Suppressor macrophage treated with lipopolysaccharide for 1 hour (primary cell): ENCODE measurements at places on chromosomes 1 and 21.

GRCh38 chr1:221739018-221739676 is 2.7 kb downstream of the DUSP10 start:
- no peak for DNase-seq

DNA sequence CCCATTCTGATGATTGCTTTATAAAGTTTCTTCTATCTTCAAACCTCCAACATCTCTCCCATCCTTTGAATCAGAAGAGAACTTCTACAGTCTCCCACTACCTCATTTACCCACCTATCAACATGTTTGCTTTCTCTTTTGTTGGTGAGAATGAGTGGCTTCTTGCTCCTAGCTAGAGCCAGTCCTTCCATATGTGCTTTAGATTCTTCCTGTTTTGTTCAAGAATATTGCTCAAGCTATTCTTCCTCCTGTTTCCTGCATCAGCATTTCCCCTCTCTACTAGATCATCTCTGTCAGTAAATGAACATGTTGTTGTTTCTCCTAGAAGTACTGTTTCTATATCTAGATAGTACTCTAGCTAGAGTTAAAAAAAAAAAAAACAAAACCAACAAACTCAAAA is 6.3 kb downstream of the ATF6 start:
- DNase-seq, result peak; percentile 86

- DNase-seq, result peak; percentile 10
Observed at GRCh38 chr1:220032911-220033310, 13.4 kb downstream of the EPRS1 start.

DNA sequence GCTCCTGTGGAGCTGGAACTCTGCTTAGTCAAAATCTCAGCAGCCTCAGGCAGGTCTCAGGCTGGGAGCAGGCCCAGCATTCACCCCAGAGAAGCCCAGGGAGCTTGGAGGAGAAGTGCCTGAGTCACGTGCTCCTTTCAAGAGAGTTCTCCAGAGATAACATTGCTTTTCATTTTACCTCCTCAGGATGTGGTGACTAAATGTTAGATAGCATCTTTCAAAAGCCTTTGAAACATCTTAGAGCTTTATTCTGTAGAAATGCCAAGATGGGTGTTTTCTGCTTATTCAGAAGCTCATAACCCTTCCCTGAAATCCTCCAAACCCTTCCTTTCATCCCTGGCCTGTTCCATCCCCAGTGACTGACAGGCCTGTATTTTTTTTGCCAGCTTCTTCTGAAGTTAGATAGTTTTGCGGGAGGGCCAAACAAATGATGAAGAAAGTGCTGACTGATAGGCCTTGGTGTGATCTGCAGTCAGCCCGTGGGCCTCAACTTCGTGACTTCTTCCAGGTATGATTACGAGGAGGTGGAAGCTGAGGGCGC is 58.0 kb downstream of the PGM1 start:
- no peak for DNase-seq

DNA sequence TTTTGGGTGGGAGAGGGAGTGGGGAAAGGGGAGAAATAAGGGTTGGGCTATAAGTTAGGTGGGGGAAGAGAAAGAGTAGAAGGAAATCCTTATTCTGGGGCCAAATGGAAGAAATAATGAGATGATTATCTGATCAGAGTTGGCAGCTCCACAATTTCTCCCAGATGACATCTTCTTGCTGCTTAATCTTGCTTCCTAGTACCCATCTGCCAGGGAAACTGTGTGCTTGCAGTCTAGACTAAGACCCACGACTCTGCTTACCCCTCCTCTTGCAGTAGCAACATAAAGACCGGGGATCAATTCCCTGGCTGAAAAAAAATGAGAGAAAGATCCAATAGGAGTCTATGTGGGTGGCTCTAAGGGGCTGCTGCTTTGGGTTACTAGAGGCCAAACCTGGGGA is 95.6 kb downstream of the PAPPA2 start:
- no peak for DNase-seq

DNA sequence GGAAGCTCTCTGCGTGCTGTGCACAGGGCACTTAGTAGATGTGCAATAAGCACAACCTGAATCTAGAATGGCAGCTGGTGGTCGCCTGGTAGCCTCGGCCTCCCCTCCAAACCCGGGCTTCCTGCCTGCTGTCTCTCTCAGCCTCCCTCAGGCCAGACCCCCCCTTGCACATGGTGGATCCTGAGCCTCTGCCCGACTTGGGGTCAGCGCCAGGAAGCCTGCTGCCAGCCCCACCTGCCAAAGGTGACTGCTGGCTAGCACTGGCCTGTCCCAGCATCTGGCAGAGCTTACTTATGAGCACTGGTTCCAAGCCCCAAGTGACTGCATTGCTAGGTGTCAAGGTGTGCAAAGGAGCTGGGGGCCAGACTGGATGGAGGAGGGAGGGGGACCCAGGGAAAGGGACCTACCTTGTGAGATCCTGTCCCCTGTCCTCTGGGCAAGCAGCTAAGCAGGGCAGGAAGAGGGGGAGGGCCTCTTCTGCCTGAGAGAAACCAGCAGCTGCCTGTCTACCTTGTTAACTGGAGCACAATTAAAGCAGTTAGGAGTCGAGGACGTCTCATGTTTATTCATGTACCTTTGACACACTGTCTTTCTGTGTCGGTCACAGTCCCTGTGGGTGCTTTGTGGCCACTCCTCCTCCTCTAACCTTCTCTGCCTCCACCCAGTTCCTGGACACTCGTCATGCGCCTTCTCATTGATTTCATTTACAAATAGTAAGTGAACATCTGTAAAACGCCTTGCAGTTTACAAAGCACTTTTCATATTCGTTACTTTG is 100.9 kb downstream of the DDX20 start:
- DNase-seq, result no peak

DNA sequence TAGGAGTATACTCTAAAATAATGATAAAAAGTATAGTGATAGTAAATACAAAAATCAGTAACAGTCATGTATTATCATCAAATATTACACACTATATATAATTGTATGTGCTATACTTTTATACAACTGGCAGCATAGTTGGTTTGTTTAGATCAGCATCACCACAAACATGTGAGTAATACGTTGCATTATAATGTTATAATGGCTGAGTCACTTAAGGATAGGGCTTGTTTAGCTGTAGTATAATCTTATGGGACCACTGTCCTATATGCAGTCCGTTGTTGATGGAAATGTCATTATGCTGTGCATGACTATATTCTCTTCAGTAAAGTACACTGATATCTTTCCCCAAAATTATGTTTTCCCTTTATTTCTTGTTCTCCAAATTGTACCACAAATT is 92.8 kb downstream of the LYPLAL1 start:
- DNase-seq, result no peak

DNA sequence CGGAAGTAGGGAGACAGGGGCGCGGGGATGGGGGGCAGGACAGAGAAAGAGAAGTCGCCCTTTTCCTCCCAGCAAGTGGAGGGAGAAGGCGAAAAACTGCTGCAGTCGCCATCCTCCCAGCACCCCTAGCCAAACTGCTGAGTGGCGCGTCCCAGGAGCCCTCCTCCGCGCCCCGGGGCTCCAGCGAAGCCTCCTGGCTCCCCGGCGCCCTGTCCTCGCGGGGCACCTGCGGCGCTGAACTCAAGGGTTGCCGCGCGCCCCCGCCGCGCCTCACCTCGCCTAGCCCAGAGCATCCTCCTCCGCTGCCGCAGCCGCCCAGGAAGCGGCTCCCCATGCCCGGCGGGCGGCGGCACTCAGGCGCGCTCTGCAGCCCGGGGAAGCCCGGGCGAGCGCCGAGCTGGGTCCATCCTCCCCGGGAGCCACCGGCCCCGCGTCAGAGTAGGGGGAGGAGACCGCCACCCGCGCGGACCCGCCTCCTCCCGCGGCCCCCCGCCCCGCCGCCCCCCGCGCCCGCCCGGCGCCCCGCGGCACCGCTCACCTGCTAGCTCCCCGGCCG is at the start of gene DAB1:
Gene DAB1, minus strand, starts transcription at position 405 of the 556 bp plus-strand sequence. CDS start 133,030 bp downstream, outside the sequence.
- no peak for DNase-seq

- peak; percentile 90 for DNase-seq
Observed at GRCh38 chr1:236156512-236157208, 14.3 kb downstream of the GPR137B start.

GRCh38 chr1:17502326-17502778 is 37.1 kb upstream of the ARHGEF10L start:
- peak; percentile 89 for DNase-seq

DNA sequence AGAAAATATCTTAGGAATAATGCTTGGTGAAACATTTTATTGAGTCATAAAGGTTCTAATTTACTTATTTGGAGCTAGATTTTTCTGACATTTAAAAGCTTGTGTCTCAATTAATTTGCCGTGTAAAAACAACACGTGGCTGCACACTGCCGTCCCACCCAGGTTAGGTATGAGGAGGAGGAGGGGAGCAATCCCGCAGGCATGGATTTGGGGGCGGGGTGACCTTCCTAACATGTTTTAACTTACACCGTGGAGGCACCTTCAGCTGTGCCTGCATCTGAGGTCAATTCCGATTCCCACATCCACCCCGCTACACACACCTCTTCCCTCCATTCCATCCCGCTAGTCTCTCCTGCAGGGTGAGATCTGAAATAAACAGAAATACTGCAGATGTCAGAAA is 28.5 kb upstream of the UMODL1 start:
- no peak for DNase-seq

DNA sequence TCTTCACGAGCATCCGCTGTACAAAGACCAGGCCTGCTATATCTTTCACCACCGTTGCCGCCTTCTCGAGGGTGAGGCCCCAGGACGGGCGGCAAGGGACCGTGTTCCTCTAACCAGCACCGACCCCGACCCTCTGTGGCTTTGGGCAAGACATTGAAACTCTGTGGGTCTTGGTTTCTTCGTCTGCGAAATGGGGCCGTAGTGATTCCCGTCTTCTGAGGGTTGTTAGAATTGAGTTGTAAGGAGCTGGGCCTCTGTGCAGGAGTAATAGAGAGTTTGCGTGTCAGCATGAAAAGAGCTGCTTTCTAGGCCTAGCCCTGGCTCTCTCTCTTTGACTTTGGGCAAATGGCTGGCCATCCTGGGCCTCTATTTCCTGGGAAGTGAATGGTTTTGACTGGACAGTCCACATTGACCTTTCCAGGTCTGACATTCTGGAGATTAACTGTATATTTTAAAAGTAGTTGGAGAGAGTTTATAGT is 591 bp downstream of the MRPL37 start:
- DNase-seq, result no peak

DNA sequence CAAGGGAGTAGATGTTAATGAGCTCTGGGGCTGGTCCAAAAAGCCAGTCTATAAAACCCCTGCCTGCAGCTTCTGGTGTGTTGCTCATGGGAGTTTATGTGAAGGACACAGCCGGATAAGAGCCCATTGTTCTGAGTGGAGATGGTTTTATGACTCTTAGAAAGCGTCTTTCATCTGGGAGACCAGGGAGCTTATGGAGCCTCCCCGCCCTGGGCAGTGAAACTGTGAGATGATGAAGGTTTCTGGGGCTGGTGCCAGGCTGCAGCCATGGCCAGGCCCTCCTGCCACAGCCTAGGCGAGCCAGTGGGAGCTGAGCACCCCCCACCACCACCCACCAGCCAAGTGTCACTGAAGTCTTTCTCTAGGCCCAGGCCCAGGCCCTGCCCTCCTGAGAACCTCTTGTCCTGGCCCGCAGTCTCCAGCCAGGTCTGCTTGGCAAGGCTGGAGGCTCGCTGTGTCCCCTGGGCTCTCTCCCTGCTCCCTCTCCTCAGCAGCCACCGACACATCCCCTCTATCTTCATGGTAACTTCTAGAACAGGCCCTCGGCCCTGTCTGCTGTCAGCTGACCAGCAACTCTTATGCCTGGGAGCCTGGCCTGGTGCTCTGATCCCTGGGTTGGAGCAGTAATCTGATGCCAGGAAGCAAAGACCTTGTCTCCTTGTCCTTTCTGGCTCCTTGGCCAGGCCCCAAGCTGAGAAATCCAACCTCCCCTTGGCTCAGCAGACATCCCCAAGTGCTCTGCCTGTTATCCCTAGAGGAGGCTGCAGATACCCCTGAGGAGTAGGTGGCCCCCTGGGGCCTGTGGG is 7.6 kb upstream of the ARHGEF10L start:
- DNase-seq, result no peak

GRCh38 chr1:233278631-233279030 is 16.9 kb downstream of the PCNX2 start:
- peak; percentile 21 for DNase-seq

DNA sequence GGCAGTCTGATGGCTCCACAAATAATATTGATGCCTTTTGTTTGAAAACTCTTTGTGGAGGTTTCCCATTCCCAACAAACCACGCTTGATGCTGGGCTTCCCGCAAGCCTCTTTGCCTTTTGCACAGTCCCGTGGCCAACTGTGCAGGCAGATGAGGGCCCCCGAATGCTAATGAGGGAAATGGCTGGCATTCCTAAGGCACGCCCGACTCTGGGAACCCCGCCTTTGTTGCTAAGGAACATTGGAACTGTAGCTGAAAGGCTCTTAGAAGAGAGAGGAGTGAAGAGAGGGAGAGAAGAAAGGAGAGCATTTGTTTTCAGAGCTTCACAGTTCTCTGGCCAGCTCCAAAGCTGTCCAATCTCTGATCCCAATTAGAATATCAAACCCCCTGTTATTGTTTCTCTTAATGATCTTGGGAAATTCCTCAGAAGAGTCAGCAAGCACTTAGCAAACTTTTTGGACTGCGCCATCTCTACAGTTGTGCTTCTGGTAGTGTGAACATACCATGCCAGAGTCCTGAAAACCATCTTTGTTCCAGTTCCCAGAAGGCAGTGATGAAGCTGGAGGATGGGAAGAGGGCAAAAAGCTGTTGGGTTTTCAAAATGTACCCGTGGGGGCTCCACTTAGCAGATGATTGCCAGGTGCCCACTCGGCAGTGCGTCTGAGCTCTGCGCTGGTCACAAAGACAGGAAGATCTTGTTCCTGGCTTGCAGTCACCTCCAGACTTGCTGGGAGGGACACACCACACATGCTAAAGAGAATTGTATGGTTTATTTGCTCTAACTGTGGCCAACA is 60.1 kb upstream of the CYP2J2 start:
- no peak for DNase-seq
